ENCODE measurements at places on chromosomes 12 and 14.

GRCh38 chr14:96567289-96567899 is 65.2 kb downstream of the PAPOLA start:
- DNase-seq, result no peak

DNA sequence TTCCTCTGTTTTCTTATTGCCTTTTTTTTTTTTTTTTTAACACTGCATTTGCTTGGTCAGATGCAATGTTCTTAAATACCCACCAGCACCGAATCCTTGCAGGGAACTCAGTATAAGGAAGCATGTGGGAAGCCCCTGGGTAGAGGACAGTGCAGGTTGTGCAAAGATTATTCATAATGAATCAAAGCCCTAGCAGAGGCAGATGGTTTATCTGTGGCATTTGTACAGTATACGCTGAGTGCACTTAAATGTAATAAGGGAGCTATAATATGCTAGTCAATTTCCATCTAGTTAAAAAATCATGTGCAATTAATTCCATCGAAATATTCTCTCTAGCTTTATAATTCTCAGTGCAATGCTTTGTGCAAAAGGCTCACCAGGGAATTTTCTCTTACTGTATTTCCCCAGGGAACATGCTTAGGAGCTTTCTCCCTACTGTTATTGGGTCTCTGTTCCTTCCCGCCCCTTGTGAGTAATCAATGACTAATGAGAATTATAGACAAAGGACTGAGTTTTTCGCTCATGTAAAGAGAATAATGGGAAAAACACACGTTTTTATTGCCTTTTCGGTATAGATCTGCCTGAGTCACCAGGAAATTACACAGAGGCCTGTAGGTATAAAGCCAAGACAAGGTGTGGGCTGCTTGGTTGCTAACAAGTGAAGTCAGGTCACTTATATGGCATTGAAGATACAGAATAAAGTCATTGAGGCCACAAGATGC is 1214.3 kb upstream of the TMEM132C start:
- DNase-seq, result no peak

GRCh38 chr12:95216711-95217376 is 423 bp downstream of the FGD6 start:
- DNase-seq, result no peak

DNA sequence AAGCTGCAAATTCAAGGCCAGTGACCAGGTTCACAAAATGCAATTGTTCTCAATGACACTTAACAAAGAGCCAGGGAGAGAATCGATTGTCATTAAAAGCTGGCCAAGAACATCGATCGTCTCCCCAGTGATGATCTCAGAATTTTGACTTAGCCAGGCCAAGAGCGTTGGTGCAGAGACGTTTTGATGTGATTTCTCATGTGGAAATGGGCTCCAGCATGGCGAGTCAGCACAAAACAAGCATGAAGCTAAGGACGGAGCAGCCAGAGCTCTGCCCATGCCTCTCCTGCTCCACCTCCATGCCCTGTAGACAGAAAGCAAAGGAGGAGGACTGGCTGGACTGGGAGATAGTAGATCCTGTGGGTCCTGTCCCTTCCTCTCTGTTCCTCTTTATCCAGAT is 270.8 kb downstream of the FOXN3 start:
- no peak for DNase-seq

- DNase-seq, result no peak
These were observed 38.5 kb downstream of the NT5DC3 start for GRCh38 chr12:103802586-103802886.

DNA sequence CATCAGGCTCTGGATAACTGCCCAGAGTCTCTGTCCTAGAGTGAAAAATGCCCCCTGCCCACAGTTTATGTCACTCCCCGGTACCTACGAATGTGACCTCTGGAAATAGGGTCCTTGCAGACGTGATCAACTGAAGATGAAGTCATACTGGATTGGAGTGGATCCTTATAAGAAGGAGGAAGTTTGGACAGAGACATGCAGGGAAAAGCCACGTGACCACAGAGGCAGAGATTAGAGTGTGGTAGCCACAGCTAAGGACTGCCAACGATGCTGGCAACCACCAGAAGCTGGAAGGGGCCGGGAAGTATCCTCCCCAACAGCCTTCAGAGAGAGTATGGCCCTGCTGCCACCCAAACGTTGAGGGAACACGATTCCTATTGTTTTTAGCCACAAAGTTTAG is 101.2 kb upstream of the NCOR2 start:
- no peak for DNase-seq

DNA sequence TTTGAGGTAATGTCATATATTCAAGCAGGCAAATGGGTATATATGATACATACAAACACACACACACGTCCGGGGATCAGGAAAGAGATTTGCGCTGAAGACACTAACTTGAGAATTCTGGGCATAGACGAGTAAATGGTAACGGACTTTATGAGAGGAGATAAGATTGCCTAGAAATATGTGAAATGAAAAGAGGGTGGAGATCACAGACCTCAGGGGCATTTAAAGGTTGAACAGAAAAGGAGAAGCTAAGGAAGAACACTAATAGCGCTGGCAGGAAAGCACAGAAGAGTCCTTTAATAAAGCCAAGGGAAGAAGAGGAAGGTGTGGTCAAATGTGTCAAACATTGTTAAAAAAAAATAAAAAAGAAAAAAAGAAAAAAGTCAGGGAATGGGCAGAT is 13.1 kb downstream of the CRY1 start:
- no peak for DNase-seq

DNA sequence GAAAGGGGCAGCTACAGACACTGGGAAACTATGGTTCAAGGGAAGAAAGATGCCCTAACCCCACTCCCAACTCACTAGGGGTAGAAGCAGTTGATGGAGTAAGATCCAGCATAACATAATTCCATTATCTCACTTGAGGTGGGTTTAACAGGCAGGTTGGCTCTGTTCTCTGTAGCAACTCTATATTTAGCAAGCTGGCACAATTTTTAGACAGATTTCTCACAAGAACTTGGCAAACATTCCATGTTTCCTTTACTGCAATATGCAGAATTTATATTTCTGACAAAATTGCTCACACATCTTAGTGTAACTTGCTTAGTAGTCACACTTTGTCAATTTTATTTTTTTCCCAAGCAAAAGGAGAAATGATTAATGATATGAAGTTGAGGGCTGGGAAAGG is 475.4 kb downstream of the RMST start:
- no peak for DNase-seq

- no peak for DNase-seq
These were observed 221.5 kb upstream of the DAAM1 start for GRCh38 chr14:58966997-58967396.

- DNase-seq, result no peak
These were observed 1115.8 kb upstream of the ATXN7L3B start for GRCh38 chr12:73421832-73422231.

DNA sequence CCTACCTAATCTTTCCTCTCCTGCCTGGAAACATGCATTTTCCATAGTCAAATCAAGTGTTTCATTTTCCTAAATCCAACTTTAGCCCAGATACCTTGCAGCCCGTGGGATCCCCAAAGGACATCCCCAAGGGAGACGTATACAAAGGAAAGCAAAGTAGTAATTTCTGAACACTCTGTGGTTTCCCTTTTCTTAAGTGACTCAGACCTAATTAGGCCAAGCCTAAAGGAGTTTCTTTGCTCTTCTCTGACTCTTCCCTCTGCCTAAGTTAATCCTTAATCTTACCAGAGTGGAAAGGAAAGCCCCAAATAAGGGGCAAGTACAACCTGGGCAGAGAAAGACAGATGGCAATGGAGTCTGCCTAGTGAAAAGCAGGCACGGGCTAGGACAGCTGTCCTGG is 250.3 kb downstream of the SPTSSA start:
- DNase-seq, result no peak

- no peak for DNase-seq
These were observed 10.0 kb upstream of the DCP1B start for GRCh38 chr12:2014231-2014630.

DNA sequence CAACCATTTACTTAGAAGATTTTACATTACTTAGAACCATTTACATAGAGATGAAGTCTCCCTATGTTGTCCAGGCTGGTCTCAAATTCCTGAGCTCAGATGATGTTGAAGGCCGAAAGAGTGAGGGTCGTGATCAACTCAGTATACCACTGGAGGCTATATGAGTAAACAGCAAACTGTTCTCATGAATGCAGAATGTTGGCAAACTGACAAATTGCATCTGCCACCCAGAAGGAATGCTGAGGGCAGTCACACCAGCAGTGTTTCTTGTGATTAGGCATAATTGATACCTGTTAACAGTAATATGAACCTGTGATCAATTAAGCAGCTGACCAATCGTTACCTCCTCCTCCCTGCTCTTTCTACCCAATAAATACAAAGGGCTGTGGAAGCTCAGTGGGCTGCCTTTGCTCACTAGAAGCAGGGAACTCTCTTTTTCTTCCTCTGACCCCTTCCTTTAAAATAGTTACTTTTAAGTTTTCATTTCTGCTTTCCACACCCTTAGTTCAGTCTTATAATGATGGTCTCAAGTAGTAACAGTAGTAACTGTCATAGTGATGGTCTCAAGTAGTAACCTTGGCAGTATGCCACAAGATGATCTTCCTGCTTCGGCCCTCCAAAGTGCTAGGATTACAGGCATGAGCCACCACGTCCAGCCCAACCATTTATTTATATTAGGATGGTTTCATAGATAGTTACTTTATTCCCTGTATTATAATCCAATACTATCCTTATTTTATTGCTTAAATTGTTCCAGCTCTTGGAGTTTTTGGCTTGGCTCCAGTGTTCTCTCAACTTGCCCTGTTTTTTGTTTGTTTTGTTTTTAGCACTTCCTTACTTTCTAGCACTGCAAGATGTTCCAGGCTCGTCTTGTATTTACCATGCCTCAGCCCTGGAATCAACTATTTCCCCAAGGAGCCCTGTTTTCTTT is 25.8 kb downstream of the LIMA1 start:
- DNase-seq, result no peak

DNA sequence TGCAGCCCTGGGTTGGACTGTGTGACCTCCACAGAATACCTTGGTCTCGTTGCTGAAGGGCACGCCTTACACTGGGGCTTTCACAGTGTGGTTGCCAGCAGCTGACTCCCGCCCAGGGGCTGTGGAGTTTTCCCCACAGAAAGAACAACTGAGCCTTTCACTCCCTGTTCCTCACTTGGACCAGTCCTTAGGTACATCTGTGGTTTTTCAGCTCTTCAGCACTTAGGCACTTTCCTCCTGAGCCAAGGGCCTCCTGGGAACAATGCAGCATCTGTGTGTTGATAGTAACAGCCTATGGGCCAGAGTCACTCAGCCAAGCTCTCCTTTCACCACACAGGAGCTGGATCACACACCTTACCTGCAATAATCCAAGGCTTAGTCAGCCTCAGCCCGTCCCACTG is 25.0 kb downstream of the ERP27 start:
- DNase-seq, result no peak

GRCh38 chr12:22034709-22035506 is 11.1 kb upstream of the CMAS start:
- no peak for DNase-seq

DNA sequence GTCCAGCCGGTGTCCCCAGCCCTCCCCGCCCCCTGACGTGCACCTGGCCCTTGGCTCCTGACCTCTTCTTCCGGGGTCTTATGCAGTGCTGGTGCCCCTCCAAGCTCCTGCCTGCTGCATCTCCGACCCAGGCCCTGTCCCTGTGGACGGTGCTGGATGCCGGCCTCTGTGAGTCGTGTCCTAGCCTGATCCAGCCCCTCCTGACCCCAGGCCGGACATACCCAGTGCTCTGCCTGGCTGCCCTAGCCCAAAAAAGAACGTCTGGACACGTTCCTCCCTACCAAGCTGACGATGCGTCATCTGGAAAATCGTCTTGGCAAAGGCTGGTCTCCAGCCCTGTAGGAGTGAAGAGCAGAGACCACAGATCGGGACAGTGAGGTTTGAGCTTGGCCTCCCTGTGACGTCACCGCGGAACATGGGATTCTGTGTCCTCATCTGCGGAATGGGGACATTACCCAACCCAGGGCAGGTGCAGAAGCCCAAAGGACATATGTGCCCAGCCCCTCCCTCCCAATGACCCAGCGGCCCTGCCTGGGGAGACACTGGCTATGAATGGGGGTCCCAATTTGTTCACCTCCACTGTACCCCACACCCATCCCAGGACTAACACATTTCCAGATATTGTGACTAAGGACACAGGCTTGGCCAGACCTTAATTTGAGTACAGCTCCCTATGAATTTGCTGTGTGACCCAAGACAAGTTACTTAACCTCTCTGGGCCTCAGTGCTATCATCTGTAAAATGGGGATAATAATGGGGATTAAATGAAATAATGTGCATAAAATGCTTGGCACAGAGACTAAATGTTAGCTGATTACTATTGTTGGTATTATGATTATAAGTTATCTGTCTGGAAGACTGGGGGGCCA is 51.0 kb upstream of the BCL11B start:
- DNase-seq, result no peak

- DNase-seq, result no peak
These were observed 301.5 kb upstream of the ATP2B1 start for GRCh38 chr12:90010089-90010488.

- DNase-seq, result no peak
These were observed 479.1 kb upstream of the USP15 start for GRCh38 chr12:61781021-61781581.

- no peak for DNase-seq
These were observed 44.9 kb downstream of the BBS10 start for GRCh38 chr12:76303365-76303764.

- DNase-seq, result no peak
These were observed 36.4 kb downstream of the PDE3A start for GRCh38 chr12:20404576-20405346.

DNA sequence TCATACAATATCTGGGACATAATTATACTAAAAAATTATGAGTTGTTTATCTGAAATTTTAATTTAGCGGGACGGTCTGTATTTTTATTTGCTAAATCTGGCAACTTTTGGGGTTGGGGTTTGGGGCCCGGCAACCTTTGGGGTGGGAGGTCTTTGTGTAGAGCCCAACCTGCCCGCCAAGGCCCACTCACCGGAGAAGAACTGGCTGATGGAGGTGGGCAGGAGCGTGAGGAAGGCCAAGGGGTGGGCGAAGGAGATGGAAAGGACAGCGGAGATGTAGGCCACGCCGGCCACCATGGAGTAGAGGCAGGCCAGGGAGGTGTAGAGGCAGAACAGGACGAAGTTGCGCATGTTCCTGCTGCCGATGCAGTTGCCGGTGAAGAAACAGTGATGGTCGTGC is 2.6 kb downstream of the ZDHHC22 start:
- DNase-seq, result no peak

- no peak for DNase-seq
These were observed 417.0 kb upstream of the RGS6 start for GRCh38 chr14:71514941-71515919.
